ENCODE measurements at places on chromosomes 6 and 20. TPM values are rescaled to one million over a fixed set of nuclear protein-coding genes. Genes with fewer than 3 reads are reported as not detected.

DNA sequence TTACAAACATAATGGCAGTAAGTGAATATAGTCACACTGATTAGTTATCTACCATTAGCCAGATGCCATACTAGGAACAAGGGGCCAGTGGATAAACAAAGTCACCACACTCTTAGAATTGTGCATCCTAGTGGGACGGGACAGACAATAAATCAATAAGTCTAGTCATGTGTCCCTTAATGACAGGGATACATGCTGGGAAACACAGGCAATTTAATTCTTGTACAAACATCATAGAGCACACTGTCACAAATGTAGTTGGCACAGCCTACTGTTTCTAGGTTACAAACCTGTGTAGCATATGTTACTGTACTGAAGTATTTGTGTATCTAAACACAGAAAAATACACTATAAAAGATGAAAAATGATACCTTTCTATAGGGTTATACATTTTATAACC lies 123.0 kb upstream of the FAM184A start:
- H3K4me3 ChIP-seq = no peak overlapping the region
- no peak for DNase-seq
- H3K4me1 ChIP-seq = no peaks in the 10 kb centered on the region
- H3K27me3 ChIP-seq = no peaks in the 10 kb centered on the region
- 0 out of 2 replicates have a peak, but pooled peaks cover 1% of the 10 kb centered on the region for H3K36me3 ChIP-seq
- H3K27ac ChIP-seq = no peak overlapping the region

Gene DNAH8
- not detected for total RNA-seq

Gene ZNF831
- total RNA-seq = not detected

- DNase-seq = no peak
- H3K36me3 ChIP-seq = no peaks in the 10 kb centered on the region
- H3K27me3 ChIP-seq = no peaks in the 10 kb centered on the region
- H3K4me3 ChIP-seq = no peak overlapping the region
- peaks cover 5% of the 10 kb centered on the region for H3K4me1 ChIP-seq
Observed at GRCh38 chr6:43613721-43614395, 15.2 kb downstream of the GTPBP2 start.

DNA sequence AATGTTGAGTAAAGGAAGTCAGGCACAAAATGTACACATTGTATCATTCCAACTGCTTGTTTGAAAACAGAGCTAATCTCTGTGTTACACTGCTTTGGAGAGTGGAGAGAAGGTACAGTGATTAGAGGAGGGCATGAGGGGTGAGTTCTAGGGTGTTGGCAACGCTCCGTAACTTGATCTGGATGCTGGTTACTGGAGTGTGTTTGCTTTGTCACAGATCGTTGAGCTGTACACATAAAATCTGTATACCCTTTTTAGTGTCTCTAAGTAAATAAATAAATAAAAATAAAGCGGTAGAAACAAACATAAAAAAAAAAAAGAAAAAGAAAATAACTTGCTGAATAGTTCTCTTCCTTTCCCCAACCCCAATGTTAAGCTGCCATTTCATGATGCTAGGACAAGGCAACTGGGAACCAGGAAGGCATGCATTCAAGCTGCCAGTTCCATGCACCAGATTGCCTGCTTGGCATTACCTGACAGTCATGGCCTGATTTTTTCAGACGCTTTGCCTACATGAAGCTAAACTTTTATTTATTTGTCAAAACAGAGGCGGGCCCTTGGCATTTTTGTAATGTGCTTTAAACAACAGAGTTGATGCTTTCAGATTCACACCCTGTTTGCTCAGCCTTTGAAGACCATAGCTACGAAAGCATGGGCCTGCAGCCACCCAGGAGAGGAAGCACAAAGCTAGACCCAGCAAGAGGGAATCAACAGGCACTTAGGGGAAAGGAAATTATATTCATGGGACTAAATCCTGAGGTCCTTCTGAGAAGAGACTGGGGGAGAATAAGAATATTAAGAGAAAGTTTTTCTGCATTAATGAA lies 21.2 kb downstream of the TNFRSF21 start:
- peaks cover 4% of the 10 kb centered on the region for H3K36me3 ChIP-seq
- no peaks in the 10 kb centered on the region for H3K27me3 ChIP-seq
- no peak for DNase-seq
- H3K27ac ChIP-seq = no peak overlapping the region
- peaks cover 10% of the 10 kb centered on the region for H3K4me1 ChIP-seq

DNA sequence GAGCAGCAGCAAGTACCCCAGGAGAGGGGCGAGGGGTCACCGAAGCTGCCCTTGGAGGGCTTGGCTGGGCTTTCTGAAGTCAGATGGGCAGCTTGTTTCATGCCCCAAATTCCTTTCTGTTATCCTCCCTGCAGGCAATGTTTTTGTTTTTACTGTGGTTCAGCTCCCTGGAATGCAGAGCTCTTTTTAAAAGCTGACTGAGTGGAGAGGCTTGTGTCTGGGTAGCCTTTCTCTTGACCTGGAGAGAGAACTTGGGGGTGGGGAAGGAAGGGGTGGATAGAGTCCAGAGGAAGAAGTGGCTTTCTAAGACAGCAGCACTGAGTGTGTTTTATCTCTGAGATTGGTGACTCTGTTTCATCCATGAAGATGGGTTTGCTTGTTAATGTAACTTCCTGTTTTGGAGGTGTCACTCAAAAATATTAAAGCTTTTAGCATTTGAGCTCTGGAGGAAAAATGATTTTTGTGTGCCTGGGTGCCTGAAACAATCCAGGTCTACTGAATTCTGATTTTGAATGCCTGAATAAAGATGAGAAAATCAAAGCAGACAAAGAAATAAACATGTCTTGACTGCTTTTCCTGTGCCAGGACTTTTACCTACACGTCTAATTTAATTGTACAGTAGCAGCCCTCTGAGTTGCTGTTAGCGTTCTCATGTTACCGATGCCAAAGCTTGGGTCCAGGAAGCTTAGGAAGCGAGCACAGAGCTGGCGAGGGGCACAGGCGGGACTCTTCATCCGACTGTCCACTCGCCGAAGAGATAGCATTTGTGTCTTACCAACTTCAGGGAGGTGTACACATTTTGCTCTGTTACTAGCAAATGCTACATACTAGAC lies 78.2 kb upstream of the EEF1E1 start:
- H3K4me3 ChIP-seq = no peak overlapping the region
- peak overlapping the region; percentile 51 for H3K27ac ChIP-seq
- DNase-seq = peak; percentile 44
- no peaks in the 10 kb centered on the region for H3K36me3 ChIP-seq
- peaks cover 42% of the 10 kb centered on the region for H3K4me1 ChIP-seq
- no peaks in the 10 kb centered on the region for H3K27me3 ChIP-seq

DNA sequence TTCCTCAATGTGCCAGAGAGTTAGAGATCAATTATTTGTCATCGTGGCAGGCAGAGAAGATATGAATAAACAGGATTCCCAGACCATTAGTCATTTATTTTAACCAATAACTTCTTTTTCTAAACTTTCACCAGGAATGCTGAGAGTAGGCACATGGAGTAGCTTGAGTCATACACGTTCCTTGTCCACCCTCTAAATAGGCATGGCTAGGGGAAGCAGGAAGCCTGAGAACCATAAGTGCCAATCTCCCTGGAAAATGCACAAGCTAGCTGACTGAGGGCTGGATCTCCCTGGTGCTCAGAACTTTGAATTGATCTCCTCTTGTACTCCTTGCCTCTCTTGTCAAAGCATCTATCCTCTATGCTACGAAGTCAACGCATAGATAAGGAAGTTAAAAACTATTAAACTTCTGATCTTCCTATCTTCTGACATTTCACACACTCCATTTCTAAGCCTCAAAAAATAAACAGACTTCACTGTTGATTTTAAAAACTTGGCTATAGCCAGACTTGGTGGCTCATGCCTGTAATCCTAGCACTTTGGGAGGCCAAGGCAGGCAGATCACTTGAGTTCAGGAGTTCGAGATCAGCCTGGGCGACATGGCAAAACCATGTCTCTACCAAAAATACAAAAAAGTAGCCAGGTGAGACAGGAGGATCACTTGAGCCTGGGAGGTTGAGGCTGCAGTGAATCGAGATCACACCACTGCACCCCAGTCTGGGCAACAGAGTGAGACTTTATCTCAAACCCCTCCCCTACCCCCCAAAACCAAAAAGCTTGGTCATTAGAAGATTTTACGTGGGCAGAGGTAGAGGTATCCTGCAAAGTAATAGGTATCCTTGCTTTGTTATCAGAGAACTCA lies 11.8 kb downstream of the ADTRP start:
- H3K4me1 ChIP-seq = peaks cover 47% of the 10 kb centered on the region
- H3K36me3 ChIP-seq = no peaks in the 10 kb centered on the region
- no peak overlapping the region for H3K27ac ChIP-seq
- DNase-seq = no peak
- H3K27me3 ChIP-seq = no peaks in the 10 kb centered on the region

DNA sequence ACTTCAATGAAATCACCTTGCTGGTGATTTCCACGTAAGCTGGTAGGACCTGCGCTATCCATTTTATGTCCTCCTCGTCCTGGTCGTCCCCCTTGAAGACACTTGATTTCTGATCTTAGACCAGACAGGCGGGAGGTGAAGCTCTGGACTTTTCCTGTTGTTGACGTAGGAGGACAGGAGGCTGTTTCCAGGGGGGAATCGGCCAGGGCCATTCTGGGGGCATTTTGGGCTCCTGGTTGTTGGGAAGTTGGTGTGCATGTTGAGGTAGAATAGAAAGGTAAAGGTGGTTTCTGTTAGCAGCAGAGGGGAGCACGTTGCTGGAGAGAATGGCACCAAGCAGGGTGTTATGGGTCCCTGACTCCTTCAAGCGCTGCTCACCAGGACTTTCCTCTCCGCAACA lies 56.0 kb downstream of the GMPR start:
- no peaks in the 10 kb centered on the region for H3K36me3 ChIP-seq
- H3K27me3 ChIP-seq = no peaks in the 10 kb centered on the region
- H3K4me1 ChIP-seq = no peaks in the 10 kb centered on the region
- H3K4me3 ChIP-seq = no peak overlapping the region
- DNase-seq = no peak
- H3K27ac ChIP-seq = no peak overlapping the region

- no peak overlapping the region for H3K27ac ChIP-seq
- no peak overlapping the region for H3K4me3 ChIP-seq
- no peaks in the 10 kb centered on the region for H3K36me3 ChIP-seq
- no peaks in the 10 kb centered on the region for H3K4me1 ChIP-seq
- H3K27me3 ChIP-seq = no peaks in the 10 kb centered on the region
- DNase-seq = no peak
Observed at GRCh38 chr20:25278636-25279361, 30.9 kb downstream of the PYGB start.

- peaks cover 31% of the 10 kb centered on the region for H3K4me1 ChIP-seq
- H3K36me3 ChIP-seq = no peaks in the 10 kb centered on the region
- no peaks in the 10 kb centered on the region for H3K27me3 ChIP-seq
- no peak overlapping the region for H3K27ac ChIP-seq
- no peak for DNase-seq
Observed at GRCh38 chr20:11041396-11041795, 367.6 kb upstream of the JAG1 start.

DNA sequence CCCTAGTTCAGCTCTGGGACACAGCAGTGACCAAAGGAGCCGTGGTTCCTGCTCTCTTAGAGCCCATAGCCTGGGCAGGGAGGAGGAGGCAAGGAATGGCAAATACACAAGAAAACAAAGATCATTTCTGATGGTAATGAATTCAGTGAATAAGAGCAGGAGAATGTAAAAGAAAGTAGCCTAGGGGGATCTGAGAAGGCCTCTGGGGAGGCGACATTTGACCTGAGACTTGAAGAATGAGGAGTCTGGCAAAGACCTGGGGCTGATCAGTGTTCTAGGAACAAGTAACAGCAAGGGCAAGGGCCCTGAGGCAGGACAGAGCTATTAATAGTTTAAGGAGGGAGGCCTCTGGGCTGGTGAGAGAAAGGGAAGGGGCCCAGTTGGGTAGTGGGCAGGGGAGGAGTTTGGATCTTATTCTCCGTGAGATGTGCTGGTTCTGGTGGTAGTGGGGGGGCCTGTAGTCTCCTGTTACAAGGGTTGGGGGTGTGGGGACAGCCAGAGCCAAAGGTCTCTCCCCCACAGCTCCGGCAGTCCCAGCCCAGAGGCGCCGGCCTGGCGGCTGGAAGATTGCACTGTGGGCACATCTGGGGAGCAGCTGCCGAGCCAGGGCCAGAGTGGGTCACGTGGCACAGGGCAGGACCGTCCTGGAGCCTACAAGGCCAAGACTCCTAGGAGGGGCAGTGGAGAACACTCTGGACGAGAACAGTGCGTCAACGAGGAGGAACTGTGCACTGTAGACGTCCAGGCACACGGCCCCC lies 9.3 kb upstream of the ID1 start:
- peak overlapping the region; percentile 66 for H3K27ac ChIP-seq
- peaks cover 25% of the 10 kb centered on the region for H3K4me1 ChIP-seq
- DNase-seq = peak; percentile 87

GRCh38 chr6:138500867-138501446 lies 1.7 kb upstream of the NHSL1 start:
- H3K27me3 ChIP-seq = no peaks in the 10 kb centered on the region
- H3K4me1 ChIP-seq = peaks cover 71% of the 10 kb centered on the region
- no peaks in the 10 kb centered on the region for H3K36me3 ChIP-seq
- no peak for DNase-seq
- H3K4me3 ChIP-seq = no peak overlapping the region
- H3K27ac ChIP-seq = no peak overlapping the region

Gene FILIP1
- not detected for total RNA-seq

DNA sequence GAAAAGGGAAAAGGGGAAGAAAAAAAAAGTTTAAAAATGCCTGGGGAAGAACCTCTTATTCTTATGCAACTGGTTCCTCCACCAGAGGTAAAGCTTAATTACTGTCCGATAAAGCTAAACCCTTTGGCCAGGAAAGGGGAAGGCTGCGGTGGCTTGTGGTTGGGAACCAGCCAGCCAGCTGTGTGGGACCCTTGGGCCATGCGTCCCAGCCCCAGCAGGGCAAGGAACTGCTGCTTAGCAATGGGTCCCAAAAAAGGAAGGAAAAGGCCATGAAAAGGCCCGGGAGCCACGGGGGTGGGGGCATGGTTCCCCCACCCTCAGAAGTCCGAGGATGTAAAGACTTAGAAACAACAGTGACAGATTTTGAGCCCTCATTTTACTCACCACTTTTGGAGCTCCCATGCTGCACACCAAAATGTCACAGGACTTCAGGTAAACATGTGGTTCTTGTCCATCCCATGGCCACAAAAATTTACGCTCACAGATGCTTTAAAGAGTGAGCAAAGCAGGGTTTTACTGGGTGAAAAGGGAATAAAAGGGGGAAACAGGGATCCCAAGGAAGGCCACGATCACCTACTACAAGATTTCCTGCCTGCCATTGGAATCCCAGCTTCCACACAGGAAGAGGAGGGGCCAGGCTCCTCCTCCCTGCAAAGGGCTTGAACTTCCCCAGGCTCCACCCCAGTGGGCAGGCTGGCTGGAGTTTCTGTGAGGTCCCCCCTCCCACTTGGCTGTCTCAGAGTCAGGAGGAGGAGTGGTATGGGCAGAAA lies 1234.7 kb upstream of the GJE1 start:
- H3K36me3 ChIP-seq = no peaks in the 10 kb centered on the region
- DNase-seq = no peak
- no peaks in the 10 kb centered on the region for H3K4me1 ChIP-seq
- H3K27ac ChIP-seq = no peak overlapping the region
- H3K27me3 ChIP-seq = no peaks in the 10 kb centered on the region

DNA sequence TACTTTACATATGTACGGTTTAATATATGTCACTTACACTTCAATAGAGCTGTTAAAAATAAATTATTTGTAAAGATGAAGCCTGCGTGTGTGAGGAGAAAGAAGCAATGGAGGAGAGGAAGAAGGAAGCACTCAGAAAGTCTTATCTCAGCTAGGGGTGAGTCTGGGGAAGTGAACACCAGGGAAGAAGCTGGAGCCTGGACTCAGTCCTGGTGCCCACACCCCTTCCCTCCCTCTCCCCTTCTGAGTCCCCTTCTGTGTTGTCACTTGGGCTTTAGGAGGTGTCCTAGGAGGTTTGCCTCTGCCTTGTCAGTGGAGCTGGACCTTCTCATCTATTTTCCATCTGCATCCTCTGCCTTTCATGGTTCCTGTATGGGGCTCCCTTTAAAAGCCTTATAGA lies 1.9 kb downstream of the SIRPB2 start:
- no peak overlapping the region for H3K4me3 ChIP-seq
- no peak overlapping the region for H3K27ac ChIP-seq
- no peaks in the 10 kb centered on the region for H3K4me1 ChIP-seq
- no peak for DNase-seq
- no peaks in the 10 kb centered on the region for H3K27me3 ChIP-seq
- H3K36me3 ChIP-seq = no peaks in the 10 kb centered on the region

Measured in Caco-2 (cell line).